ENCODE measurements at places on chromosomes 4 and X. TPM values are rescaled to one million over a fixed set of nuclear protein-coding genes. Genes with fewer than 3 reads are reported as not detected.

DNA sequence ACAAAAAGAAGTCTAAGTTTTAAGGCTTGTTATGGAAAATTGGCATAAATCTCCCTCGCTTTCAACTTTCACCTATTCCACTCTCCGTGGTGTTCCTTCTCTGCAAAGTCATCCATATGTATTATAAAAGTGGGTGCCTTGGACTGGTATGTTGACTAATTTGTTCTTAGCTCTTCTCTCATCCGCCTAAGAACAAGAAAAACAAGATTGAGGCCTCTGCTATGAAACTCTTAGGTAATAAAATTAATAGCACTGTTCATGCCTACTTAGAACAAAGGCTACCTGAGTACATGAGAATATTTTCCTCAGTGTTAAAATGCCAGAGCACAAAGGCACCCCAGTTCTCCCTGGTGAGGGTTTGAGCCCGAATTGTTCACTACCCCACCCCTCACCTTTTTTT is 1.3 kb downstream of the CNGA1 start:
- DNase-seq: no peak

- no peak for DNase-seq
Observed at GRCh38 chrX:141791856-141792255, 46.3 kb upstream of the MAGEC3 start.

DNA sequence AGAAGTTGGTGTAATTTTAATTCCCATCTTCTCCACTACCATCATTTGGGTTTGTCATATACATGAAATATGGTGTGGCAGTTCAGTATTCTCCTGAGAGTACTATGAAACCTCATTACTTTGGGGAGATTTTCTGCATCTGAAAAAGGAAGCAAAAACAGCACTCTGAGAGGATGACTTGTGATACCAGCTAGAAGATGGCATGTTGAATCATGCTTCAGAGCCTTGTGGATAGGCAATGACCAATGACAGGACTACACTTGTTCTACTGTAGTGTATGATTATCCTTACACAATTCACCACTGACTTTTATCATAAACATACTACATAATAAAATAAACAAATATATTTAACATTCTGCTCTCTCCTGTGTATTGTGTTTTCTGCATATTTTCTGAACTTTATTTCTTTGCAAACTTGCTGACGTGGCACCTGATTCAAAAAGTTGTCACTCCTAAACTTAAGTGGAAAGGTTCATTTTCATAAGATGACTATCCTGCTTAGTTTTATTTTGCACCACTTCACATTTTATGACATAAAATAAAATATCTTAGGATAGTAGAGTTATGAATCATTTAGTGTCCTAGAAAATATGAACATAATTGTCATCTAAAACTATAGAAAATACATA is 991.3 kb downstream of the FSTL5 start:
- no peak for DNase-seq

GRCh38 chrX:109654516-109655109 is 29.6 kb upstream of the KCNE5 start:
- no peak for DNase-seq

- DNase-seq: no peak
Observed at GRCh38 chrX:40268188-40268520, 170.4 kb upstream of the BCOR start.

GRCh38 chrX:150577174-150577573 is 8.8 kb downstream of the MTM1 start:
- DNase-seq: no peak

DNA sequence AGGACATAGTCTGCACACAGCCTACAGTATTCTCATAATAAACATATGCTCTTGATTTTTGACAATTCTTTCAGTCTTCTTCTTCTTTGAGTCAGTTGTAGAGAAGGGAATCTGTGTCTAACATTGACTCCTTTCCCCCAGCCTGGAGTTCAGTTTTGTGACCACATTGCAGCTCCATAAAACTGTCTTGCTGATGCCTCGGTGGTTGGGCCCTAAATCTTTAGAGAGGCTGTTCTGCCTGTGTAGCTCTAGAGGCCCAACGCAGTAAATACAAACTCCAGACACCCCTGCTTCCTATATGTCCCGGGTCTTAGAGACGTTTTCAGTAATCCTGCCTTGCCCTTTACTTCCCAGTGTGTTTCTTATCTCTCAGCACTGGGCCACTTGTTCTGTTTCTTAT is 639.5 kb upstream of the AADAT start:
- DNase-seq: no peak

DNA sequence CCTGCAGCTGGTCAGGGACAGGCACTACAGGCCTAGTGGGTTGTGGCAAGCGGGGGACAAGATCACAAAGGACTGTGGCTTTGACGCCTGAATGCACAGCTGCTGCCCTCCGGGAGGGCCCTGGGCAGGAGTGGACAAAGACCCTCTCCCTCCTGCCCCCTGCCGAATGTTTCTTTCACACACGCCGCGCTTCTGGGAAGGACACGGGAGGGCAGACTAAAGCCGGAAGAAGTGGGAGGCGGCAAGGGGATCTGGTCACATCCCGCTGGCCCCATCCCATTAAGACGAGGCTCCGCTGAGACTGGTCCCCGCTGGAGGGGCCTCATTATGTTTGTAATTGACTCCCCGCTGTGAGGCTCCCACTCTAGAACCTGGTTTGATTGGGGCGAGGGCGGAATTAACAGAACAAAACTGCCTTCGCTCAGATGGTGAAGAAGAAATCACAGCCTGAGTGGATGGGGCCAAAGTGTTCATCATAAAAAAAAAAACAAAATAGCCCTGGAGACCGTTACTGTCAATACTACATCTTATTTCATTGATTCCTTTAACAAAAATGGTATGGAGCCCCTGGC is 37.8 kb upstream of the PSAPL1 start:
- DNase-seq: no peak

GRCh38 chr4:52904421-52904820 is 42.3 kb downstream of the RASL11B start:
- DNase-seq: no peak

Gene ITIH6
- total RNA-seq: not detected

Gene MAGT1
- total RNA-seq: 156 TPM

Measured in thyroid gland (tissue), 4 donors.